Renal cortex interstitium (tissue), 15 donors: ENCODE measurements at places on chromosomes 1 and 21.

DNA sequence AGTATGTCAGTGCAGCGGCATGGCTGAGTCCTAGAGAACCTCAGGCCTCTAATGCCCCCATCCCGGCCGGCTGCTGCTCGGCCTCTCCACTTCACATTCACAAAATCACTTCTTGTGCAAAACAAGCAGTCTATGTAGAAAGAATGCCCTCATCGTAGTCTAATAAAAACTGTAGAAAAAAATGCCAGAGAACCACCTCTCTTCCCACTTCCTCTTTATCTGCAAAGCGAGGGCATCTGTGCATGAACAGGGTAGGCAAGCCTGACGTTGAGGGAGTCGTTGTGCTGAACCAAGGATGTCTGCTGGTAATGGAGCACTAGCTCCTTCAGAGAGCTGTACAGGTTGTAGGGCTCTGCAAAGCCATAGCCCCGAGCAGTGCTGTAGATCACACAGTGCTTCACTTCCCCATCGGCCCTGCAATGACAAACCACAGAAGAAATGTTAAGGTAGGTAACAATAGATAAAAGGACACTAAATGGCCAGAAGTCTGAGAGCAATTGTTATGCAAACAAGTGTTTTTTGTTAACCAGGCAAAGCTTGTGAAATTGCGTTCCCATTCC lies 88.9 kb downstream of the PIK3R3 start:
- DNase-seq = no peak

DNA sequence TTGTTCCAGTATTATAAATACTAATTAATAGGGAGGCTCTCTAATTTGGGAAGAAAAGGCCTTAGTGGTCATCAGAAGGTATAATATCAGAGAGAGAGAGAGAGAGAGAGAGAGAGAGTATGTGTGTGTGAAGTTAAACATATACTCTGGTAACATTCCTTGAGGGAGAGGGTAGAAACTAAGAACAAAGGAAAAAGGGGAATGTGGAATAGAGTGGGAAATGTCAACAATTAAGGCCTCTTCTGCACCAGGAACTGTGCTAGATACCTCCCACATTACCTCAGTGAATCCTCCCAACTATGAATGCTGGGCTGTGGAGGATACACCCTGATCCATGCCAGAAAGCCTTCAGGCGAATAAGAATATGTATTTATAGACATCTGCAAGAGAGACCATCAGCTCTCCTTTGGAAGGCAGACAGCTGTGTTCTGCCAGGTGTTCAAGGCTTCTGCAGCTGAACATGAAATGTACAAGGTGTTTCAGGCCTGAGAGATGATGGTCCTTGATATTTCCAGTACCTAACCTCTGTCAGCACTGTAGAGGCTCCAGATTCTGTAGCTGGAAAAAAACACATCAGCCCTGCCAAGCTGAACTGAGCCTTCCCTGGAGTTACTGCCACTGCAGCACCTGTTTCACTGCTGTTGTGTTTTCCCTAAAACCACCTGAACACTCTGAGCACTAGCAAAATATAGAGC lies 29.1 kb downstream of the TBX15 start:
- DNase-seq = no peak

DNA sequence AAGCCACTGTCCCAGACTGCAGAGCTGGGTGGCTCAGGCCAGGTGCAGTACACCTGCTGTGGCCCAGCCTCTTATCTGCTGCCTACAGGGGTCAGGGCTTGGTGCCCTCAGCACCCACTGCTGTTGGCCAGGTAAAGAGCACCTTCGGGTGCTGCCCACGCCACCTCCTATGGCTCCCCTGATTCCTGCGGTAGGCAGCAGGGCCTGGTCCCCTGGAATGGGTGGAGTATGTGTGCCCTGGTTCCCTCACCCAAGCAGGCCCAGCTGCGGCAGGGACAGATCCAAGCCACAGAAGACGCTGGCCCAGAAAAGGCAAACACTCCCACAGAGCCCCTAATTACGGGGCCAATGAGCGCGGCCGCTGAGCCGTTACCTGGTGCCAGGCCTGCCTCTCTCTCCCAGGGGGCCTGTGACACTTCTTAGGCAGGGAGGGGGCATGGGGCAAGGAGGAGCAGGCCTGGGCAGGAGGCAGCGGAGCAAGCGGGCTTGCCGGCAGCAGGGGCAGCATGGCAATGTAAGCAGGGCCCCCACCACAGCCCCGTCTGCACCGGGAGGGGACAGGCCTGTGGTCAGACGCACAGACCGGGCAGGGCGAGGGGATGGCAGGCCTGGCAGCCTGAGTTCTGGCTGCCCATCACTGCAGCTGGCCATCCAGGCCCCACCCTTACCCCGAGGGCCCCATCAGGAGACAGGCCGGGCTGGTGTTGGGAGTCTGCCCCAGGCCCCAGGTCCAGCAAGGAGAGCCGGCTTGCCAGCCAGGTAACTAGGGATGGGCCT lies 19.0 kb downstream of the ESPN start:
- DNase-seq = no peak

GRCh38 chr1:36162680-36163239 lies 6.8 kb downstream of the MAP7D1 start:
- no peak for DNase-seq

GRCh38 chr1:143660354-143660941 lies 311.3 kb downstream of the FAM72C start:
- no peak for DNase-seq
